ENCODE measurements at places on chromosomes 3 and 15. TPM values are rescaled to one million over a fixed set of nuclear protein-coding genes. Genes with fewer than 3 reads are reported as not detected.

Gene CSNK1G1
- 25.3 TPM for total RNA-seq

Gene DNAH12
- total RNA-seq: 0.10 TPM

Gene NPAP1
- not detected for total RNA-seq

Gene GOLGA8T
- not detected for total RNA-seq

Gene RASSF1
- total RNA-seq: 43.2 TPM

DNA sequence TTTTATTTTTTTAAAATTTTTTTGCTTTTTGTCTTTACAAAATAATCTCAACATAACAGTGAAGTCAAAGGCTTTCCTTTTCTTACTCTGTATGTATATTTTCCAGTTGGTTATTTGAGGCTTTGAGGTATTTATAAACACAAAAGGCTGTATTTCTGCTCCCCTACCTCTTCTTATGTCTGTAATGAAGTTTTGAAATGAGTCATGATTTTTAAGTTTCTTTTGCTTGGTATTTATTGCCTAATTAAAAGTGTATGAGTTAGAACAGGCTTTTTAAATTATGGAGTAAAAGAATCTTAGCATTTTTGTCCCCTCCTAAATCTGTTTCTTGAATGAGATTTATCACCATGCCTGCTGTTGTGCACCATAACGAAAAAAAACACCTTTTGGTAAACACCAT, 66.0 kb downstream of the DCUN1D1 start:
- no peaks in the 10 kb centered on the region for H3K36me3 ChIP-seq
- no peaks in the 10 kb centered on the region for H3K27me3 ChIP-seq
- H3K27ac ChIP-seq: no peak overlapping the region
- DNase-seq: no peak

- no peak overlapping the region for H3K4me3 ChIP-seq
- no peaks in the 10 kb centered on the region for H3K4me1 ChIP-seq
- no peaks in the 10 kb centered on the region for H3K36me3 ChIP-seq
- no peak for DNase-seq
- H3K27ac ChIP-seq: no peak overlapping the region
These were observed 17.5 kb upstream of the P2RY1 start for GRCh38 chr3:152817400-152817799.

DNA sequence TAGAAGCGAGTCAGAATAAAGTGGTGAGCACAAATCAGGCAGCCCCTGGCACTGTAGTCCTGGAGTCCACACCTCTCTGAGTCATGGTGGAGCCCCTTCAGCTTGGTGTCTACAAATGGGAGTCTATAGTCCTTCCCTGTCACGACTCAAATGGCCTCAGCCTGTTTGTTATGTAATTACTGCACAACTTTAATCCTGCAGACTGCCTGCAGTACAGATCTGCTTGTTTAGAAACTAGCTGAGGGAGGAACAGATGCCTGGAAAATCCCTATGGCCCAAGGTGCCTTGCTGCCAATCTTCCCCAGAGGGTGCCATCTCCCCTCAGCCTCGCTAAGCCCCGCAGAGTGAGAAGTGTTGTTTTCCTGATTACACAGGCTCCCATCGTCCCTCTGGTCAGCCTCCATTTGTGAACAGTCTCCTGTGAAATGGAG, 3.9 kb upstream of the CXCR6 start:
- H3K27ac ChIP-seq: no peak overlapping the region
- H3K36me3 ChIP-seq: peaks cover 5% of the 10 kb centered on the region
- H3K4me1 ChIP-seq: no peaks in the 10 kb centered on the region
- no peak for DNase-seq
- no peak overlapping the region for H3K4me3 ChIP-seq

DNA sequence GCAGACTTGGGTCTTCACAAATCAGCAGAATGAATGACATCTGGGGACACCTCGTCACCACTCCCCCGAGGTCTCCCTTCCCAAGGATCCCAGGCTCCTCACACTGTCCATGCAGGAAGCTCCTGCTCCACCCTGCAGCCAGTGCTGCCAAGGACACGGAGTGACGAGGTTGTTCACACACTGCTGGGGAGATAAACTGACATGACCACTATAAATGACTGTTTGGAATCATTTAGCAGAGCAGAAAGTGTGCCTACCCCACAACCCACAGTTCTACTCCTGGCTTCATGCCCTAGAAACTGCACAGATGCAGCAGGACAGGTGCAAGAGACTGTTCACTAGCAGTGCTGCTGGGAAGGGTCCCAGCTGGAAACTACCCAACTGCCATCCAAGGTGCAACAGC, 19.7 kb upstream of the PRSS50 start:
- no peaks in the 10 kb centered on the region for H3K4me1 ChIP-seq
- DNase-seq: no peak
- H3K27me3 ChIP-seq: no peaks in the 10 kb centered on the region
- H3K4me3 ChIP-seq: no peak overlapping the region
- no peaks in the 10 kb centered on the region for H3K36me3 ChIP-seq

DNA sequence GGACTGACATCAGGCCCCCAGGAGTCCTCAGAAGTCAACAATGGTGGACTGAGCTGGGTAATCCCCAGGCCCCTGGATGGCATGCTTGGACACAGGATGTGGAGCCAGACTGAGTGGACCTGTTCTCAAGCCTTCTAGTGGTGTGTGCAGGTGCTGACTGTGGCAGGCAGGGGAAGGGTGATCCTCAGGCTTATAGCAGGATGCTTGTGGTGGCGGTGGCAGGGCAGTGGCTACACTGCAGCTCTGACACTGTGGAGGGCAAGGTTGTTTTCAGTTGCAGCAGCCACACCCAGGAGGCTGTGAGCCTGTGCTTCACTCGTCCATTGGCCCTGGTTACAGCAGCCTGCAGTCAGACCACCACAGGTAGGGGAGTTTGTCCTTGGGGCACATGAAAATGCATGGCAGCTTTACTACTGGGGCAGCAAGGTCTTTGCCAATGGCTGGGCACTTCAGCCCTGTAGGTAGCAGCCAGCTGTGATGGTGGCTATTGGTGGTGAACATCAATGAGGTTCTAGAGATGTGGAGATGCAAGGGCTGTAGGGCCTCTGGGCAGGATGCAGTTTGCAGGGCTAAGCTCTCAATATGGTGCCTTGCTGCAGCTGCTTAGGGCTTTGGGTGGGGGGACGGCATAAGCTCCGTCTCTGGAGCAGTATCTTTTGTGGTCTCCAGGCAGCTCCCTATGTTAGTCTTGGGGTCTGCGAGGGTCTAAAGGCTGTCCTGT, 17.5 kb upstream of the MYO5A start:
- H3K27me3 ChIP-seq: no peaks in the 10 kb centered on the region
- H3K36me3 ChIP-seq: peaks cover 7% of the 10 kb centered on the region
- DNase-seq: no peak

DNA sequence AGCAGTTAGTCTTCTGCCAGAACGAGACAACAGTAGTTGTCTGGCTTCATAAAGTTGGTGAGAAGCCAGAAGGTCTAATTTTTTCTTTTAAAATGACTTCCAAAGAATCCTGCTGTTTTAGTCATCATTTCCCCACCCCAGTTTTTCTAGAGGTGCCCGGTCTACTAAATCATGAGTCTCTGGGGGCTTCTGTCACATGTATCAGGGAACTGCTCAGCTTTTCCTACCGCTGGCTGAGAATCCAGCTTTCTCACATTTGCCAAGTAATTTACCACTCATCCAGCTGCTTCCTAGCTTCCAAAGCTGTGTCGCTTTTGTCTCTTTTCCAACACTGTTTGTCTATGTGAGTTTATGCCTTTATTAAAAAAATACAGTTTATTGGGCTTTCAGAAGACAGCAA, 183.3 kb downstream of the NSUN3 start:
- no peak overlapping the region for H3K27ac ChIP-seq
- H3K4me1 ChIP-seq: no peaks in the 10 kb centered on the region
- DNase-seq: no peak
- H3K4me3 ChIP-seq: no peak overlapping the region
- H3K36me3 ChIP-seq: no peaks in the 10 kb centered on the region

DNA sequence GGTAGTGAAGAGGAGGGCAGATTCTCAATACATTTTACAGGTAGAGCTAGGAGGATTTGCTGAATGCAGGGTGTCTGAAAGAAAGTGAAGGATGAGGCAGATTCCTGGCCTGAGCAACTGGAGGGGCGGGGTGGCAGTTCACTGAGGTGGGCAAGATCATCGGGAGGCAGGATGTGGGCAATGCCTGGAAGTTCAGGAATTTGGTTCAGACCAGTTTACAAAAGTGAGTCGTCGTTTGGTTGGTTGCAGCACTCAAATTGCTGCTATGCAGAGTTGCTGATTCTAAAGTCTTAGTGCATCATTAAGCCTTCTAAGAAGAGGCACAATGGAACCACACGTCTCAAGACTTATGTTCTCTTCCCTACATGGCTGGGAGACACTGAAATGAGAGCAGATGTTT, 134.0 kb downstream of the MFSD1 start:
- no peak for DNase-seq
- no peak overlapping the region for H3K4me3 ChIP-seq
- no peaks in the 10 kb centered on the region for H3K27me3 ChIP-seq
- no peaks in the 10 kb centered on the region for H3K36me3 ChIP-seq
- H3K27ac ChIP-seq: no peak overlapping the region

DNA sequence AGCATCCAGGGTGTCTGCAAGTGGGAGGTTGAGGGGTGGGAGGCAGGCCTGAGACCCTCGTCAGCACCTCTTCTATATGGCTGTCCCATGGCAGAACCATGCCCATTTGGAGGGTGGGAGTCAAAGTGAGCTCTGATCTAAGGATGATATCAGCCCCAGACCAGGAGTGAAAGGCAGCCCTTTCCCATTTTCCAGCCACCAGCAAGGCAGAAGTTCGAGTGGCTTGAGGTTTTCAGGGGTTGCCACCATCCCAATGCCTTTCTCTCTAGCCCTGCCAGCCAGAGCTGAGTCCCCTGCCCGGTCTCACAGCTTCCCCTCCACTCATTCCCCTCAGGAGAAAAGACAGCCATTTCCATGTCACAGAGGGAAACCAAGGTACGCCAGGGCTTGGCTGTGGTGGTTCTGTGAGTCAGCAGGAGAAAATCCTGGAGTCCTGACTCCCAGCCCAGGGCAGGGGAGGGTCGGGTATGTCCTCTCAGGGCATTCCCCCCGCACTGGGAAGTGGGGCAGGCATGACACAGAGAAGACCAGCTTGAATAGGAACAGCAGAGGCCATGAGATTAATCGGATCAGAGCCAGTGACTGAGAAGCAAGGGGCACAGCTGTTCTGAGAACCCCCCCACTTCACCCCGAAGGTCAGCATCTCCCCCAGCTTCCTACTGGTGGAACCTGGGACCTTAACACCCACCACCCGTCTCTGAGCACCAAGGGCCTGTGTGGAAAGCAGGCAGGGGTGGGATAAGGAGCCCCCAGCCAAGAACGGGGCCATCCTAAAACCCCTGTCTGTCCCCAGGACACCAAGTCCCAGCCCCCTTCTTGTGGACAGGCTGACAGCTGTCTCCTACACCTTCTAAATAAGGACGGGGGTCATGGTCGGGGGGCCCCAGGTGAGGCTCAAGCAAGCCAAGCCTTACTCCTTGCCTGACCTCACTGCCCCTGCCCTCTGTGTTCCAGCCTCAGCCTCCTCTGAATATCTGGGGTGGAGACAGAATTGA, 965 bp upstream of the SLC38A3 start:
- no peaks in the 10 kb centered on the region for H3K27me3 ChIP-seq
- DNase-seq: no peak
- no peaks in the 10 kb centered on the region for H3K4me1 ChIP-seq
- no peak overlapping the region for H3K27ac ChIP-seq
- H3K36me3 ChIP-seq: no peaks in the 10 kb centered on the region

DNA sequence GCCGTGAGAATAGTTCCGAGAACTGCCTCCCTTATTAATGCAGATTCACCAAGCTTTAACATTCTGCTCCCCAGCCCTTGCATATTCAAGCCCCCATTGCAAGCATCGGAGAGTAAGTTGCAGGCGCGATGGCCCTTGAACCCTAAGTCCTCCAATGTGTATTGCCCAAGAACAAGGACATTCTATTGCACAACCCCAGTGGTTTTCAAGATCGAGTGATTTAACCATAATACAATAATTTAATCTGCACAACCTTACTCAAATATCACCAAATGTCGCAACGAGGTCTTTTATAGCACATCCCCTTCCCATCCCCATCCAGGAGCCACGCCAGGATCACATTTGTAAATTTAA, 21.7 kb upstream of the PLXND1 start:
- H3K4me3 ChIP-seq: no peak overlapping the region
- no peak for DNase-seq
- H3K27ac ChIP-seq: peak overlapping the region; percentile 98
- no peaks in the 10 kb centered on the region for H3K27me3 ChIP-seq
- H3K36me3 ChIP-seq: no peaks in the 10 kb centered on the region

DNA sequence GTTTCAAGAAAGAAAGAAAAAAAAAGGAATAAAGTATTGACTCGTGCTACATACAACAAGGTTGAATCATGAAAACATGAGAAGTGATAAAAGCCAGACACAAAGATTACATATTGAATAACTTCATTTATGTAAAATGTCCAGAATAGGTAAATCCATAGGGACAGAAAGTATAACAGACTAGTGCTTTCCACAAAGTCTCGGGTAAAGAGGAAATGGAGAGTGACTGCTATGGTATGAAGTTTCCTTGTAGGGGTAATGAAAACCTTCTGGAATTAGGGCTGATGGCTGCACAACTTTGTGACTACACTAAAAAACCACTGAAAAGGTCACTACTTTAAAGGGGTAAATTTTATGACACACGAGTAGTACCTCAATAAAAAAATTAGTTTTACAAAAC, 13.0 kb downstream of the LRRFIP2 start:
- H3K27ac ChIP-seq: no peak overlapping the region
- H3K4me1 ChIP-seq: peaks cover 3% of the 10 kb centered on the region

- H3K27me3 ChIP-seq: no peaks in the 10 kb centered on the region
- H3K4me3 ChIP-seq: no peak overlapping the region
These were observed 72.7 kb downstream of the SCN5A start for GRCh38 chr3:38576526-38577370.

- H3K4me1 ChIP-seq: no peaks in the 10 kb centered on the region
- H3K27ac ChIP-seq: no peak overlapping the region
- H3K4me3 ChIP-seq: no peak overlapping the region
- H3K36me3 ChIP-seq: no peaks in the 10 kb centered on the region
- peak; percentile 53 for DNase-seq
- H3K27me3 ChIP-seq: no peaks in the 10 kb centered on the region
These were observed 71.7 kb downstream of the P3H2 start for GRCh38 chr3:190048932-190049441.

- no peak overlapping the region for H3K27ac ChIP-seq
- no peak for DNase-seq
- H3K4me1 ChIP-seq: no peaks in the 10 kb centered on the region
- H3K27me3 ChIP-seq: no peaks in the 10 kb centered on the region
- H3K4me3 ChIP-seq: no peak overlapping the region
These were observed 224.8 kb downstream of the KCNMB2 start for GRCh38 chr3:178761024-178761423.

DNA sequence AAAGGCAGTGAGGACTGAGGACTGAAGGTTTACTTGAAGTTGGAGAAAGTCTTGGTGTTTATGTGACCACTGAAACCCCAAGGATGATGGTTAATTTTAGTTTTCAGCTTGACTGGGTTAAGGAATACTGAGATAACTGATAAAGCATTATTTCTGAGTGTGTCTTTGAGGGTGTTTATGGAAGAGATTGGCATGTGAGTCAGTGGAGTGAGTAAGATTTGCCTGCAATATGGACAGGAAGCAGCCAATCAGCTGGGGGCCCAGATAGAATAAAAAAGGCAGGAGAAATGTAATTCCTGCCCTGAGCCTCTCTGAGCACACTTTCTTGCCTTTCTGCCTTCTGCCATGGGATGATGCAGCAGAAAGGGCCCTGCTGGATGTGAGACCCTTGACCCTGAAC, 92.4 kb downstream of the KBTBD8 start:
- no peak overlapping the region for H3K4me3 ChIP-seq
- no peaks in the 10 kb centered on the region for H3K36me3 ChIP-seq
- DNase-seq: no peak
- no peak overlapping the region for H3K27ac ChIP-seq
- H3K27me3 ChIP-seq: no peaks in the 10 kb centered on the region

Data from aorta (tissue), 5 donors.